Stimulated activated CD8-positive, alpha-beta memory T cell treated with anti-CD3 and anti-CD28 coated beads, Interleukin-4, amount 100 ng/mL, for 1 hour (primary cell): ENCODE measurements at places on chromosomes 13 and 19.

DNA sequence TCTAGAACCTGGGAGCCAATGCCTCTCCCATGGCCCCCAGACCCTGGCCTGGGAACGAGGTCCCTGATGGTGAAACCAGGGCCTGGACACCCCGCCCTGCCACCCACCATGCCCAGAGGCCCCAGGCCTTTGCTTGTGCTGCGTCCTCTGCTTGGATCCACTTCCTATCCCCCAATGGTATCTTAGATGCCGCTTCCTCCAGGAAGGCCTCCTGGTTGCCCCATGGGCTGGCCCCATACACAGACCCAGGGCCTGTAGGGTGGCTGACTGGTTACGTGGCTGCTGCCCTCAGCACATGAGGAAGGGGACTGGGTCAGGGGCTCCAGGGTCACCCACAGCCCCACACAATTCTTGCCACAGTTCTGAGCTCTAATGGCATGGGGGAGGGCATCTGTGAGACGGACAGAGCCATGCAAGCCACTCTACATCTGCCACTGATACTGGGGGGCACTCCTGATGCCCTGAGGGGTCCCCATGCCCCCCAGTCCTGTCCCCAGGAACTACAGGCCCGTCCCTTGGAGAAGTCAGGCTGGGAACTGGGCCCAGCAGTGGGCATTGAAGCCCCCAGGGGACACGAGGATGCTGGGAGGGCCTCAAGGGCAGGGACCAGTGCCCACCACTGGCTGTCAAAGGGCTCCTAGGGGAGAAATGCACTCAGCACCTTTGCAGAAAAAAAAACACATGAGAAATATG lies 5.0 kb downstream of the RPL36 start:
- DNase-seq, result no peak

- DNase-seq, result no peak
Observed at GRCh38 chr13:27440408-27440807, 10.0 kb downstream of the MTIF3 start.

DNA sequence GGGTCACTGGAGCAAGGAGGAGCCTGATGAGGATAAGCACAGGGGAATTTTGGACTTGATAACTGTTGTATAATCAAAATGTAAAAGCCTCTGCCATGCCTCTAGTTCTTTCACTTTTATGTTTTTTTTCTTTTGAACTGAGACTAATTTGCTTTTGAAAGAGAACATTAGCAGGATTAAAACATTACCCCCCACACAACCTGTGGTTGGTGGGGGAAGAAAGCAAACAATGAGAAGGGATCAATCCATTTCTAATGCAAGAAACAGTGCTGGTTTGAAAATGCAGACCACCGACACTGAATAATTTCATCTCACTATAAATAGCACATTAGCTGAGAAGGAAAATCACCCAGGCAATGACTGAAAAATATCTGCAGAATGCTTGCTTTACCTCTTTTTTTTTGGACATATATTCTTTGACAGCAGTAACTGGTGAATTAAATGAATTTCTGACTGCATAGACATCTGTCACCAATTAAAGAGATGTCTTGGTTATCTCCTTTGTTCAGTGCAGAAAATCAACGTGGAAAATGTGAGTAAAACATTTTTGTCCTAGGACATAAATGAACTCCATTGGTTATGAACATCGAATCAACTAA lies 48.6 kb upstream of the TRPC4 start:
- no peak for DNase-seq

GRCh38 chr19:39264306-39265290 lies 3.6 kb upstream of the IFNL2 start:
- DNase-seq, result no peak

GRCh38 chr13:109989155-109989554 lies 202.8 kb upstream of the IRS2 start:
- no peak for DNase-seq

DNA sequence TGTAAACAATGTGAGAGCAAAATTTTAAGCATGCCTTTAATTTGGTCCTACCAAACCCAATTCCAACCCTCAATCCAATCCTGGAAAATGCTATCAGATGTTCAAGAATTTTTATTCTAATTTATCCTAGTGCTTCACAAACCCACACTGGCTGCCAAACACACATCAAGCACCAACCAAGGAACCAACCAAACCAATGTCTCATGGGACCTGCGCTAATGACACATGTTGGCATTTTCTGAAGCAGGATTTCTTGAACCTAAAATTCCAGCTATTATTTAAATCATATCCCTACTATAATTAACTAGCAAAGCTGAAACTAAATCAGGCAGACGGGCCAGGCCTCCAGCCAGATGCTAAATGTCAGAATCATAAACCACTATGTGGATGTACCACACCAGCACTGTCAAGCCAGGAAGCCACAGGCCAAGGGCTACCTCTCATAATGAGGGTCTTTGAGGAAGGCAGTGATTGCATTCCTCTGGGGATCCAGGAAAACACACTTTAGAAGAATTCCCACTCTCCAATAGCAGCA lies 5.8 kb downstream of the LATS2 start:
- no peak for DNase-seq
